ENCODE measurements at places on chromosomes 12 and 14.

DNA sequence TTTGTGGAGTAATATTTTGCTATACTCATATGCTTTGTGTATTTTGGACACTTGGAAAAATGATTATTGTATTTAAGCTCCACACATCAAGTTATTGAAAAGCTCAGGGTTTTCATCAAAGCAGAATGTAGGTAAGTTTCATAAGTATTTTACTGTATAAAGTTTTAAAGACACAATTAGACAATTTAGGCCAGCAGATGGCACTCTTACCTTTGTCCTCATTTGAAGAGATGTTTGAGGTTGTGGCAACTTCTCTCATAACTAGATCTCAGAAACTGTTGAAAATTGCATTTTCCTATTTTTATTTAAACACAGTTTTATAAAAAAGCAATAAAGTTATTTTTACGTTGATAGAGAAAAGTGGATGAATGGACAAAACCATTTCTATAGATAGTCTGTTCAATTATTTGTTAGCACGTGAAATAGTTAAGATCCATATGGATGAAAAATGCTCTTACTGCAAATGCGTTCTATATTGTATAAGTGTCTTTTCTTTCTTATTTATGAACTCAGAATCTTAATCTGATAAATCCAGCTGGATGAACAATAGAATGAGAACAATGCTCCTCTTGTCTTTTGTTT, 300.0 kb downstream of the AEBP2 start:
- DNase-seq = no peak

DNA sequence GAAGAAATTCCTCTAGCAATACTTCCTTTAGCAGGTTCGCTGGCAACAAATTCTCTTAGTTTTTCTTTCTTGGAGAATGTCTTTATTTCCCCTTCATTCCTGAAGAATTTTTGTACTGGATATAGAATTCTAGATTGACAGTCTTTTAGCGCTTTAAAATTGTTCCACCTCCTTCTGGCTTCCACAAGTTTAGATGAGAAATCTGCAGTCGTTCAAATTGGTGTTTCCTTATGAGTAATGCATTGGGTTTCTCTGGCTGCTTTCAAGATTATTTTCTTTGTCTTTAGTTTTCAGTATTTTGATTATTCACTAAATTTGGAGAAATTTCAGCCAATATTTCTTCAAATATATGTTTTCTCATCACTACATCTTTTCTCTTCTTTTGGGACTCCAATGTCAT, 33.3 kb upstream of the FGF6 start:
- DNase-seq = no peak

DNA sequence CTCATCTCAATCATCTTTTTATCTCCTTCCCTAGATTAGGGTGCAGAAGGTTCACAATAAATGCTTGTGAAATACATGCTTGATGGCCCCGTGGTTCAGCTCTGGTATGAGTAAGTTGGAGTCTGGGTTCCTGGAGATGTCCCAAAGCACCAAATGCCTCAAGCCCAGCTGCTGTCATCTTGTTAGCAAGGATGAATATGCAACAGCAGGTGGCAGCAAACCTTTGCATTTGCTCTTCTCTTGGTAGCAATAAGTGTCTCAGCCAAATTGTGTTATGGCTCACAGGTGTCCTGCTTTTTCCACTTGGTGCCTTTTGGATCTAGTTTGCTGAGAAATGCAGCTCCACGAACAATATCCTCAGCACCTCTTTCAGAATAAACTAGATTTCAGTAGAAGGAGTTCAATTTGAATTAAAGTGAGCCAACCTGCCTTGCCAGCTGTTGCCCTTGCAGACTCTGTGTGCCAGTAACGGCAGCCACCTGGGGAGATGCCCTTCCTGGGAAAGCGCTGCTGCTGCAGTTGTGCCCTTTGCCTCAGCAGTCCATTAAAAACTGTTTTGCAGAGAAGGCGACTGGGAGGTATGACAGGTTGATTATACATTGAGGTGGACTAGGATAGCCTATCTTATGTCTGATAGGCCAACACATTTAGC, 417.3 kb downstream of the SNAPC1 start:
- DNase-seq = peak; percentile 58

GRCh38 chr12:57224973-57225679, 4.4 kb upstream of the SHMT2 start:
- no peak for DNase-seq

GRCh38 chr14:104137297-104138097, 890 bp upstream of the KIF26A start:
- peak; percentile 71 for DNase-seq

DNA sequence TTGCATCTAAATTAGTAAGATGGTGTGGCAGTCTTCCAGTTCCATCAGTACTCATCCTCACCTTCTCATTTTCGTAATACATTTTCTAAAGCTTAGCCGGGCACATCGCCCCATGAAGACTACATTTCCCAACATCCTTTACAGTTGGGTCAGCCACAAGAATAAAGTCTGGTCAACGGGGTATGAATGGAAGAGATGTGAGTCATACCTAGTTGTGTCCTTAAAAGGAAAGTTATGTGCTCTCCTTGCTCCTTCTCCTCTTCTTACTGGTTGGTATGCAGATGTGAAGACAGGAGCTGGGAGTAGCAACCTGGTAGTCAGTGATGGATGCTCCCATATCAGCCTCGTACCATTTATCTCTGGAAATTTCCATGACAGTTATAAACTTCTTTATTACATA, 35.9 kb upstream of the EGLN3 start:
- DNase-seq = no peak

GRCh38 chr14:72616294-72616693, 277.6 kb downstream of the DPF3 start:
- peak; percentile 63 for DNase-seq

DNA sequence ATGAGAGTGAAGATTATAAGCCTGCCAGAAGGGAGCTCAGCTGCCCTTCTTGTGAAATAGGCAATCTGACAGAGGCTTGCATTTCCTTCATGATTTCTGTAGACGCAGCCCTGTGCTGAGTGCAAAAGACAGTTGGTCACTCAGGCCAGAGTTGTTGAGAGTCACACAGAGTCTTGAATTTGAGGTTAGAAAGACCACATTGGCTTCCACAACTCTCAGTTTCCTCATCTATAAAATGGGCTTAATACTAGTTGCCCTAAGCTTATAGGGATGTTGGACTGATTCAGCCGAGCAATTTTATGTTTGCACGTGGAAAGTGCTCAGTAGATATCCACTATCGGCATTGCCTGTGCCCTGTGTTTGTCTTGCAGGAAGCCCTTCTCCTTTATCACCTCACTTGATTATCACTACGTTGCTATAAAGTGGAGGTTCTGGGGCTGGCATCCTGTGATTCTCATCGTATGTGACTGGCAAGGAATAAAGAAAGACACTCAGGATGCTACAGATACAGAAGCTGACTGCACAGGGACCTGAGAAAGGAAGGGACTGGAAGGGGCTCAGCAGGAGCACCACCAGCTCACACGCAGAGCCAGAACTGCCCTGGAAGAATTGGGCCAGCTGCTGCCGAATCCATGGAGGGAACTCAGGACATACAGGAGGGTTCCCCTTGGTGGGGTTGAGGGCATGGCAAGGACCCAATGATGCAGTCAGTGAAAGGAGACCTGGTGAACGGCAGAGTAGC, 19.8 kb upstream of the SERPINA4 start:
- DNase-seq = no peak

DNA sequence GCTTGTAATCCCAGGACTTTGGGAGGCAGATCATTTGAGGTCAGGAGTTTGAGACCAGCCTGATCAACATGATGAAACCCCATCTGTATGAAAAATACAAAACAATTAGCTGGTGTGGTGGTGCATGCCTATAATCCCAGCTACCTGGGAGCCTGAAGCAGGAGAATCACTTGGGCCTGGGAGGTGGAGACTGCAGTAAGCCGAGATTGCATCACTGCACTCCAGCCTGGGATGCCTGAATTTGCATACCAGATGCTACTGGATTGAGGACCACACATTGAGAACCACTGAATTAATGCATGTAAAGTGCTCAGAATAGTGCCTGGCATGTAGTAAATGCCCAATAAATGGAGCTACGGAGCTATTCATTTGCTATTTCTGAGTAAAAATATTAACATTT, 14.9 kb upstream of the MYH7 start:
- DNase-seq = no peak

GRCh38 chr12:132615579-132616038, 3.0 kb upstream of the P2RX2 start:
- no peak for DNase-seq

GRCh38 chr12:28184375-28184774, 5.9 kb upstream of the CCDC91 start:
- DNase-seq = no peak
